ENCODE measurements at places on chromosomes 4 and X. TPM values are rescaled to one million over a fixed set of nuclear protein-coding genes. Genes with fewer than 3 reads are reported as not detected.
A peak's percentile ranks its signal among the peaks of the same experiment; 100 is the strongest.

DNA sequence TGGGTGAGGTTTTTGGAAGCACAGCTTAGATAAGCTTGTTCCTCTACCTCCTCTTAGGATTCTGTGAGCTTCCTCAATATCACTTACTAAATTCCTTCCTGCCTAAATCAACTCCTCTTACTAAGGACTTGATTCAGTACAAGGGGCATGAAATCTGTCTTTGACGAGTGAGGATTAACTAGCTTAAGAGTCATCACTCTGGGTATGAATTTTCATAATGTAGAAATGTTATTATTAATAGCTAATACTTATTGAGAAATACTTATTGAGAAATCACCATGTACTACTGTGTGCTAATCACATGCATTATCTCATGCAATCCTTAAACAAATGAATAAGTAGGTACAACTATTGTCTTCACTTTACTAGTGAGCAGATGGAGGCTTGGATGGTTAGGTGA lies 28.6 kb downstream of the TRPC3 start:
- H3K27ac ChIP-seq, result no peak overlapping the region
- H3K4me3 ChIP-seq, result no peak overlapping the region
- H3K36me3 ChIP-seq, result no peaks in the 10 kb centered on the region
- no peak for DNase-seq

GRCh38 chrX:140022482-140022881 lies 57.2 kb upstream of the CXorf66 start:
- no peak overlapping the region for H3K27ac ChIP-seq
- H3K27me3 ChIP-seq, result no peaks in the 10 kb centered on the region
- no peaks in the 10 kb centered on the region for H3K36me3 ChIP-seq
- no peak for DNase-seq
- H3K4me1 ChIP-seq, result no peaks in the 10 kb centered on the region

DNA sequence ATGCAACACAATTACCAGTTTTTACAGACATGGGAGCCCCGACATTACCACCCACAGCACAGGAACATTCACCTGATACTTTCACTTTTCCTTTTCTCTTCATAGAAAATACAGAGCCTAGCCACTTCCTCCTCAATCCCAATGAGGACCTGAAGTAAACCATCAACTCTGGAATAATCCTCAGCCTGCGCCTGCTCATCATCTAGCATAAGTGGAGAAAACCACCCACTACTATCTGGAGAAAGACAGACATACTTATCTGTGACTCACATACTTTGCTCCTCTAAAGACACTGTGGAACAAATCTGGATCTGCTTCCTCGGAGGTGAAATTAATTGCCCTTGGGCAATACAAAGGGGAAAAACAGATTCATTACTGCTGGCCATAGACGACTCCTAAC lies 47.8 kb downstream of the ZCCHC13 start:
- no peaks in the 10 kb centered on the region for H3K36me3 ChIP-seq
- peaks cover 7% of the 10 kb centered on the region for H3K4me1 ChIP-seq
- no peaks in the 10 kb centered on the region for H3K27me3 ChIP-seq
- no peak for DNase-seq

DNA sequence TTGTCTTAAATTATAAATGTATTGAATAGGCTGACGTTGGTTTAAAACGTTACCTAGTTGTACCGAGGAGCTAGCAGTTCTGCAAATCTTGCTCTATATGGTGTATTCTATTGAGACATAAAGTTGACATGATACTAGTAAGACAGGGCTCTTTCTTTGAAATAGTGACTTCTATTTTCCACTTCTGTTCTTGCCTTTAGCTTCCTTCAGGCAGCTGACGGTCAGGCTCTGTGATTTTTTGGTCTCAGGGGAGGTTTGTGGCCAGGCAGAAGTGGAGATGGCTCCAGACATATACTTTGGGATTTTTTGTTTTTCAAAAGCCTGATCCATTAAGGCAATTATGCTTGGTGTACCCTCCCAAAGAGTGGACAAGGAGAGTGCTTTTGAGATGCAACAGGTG lies 95.2 kb downstream of the SLC34A2 start:
- H3K27me3 ChIP-seq, result no peaks in the 10 kb centered on the region
- H3K36me3 ChIP-seq, result peaks cover 3% of the 10 kb centered on the region
- no peaks in the 10 kb centered on the region for H3K4me1 ChIP-seq

GRCh38 chr4:108171339-108172230 lies 2.9 kb upstream of the LEF1 start:
- peaks cover 9% of the 10 kb centered on the region for H3K27me3 ChIP-seq
- H3K4me1 ChIP-seq, result peaks cover 38% of the 10 kb centered on the region
- peak overlapping the region; percentile 89 for H3K27ac ChIP-seq
- peak overlapping the region; percentile 96 for H3K4me3 ChIP-seq

DNA sequence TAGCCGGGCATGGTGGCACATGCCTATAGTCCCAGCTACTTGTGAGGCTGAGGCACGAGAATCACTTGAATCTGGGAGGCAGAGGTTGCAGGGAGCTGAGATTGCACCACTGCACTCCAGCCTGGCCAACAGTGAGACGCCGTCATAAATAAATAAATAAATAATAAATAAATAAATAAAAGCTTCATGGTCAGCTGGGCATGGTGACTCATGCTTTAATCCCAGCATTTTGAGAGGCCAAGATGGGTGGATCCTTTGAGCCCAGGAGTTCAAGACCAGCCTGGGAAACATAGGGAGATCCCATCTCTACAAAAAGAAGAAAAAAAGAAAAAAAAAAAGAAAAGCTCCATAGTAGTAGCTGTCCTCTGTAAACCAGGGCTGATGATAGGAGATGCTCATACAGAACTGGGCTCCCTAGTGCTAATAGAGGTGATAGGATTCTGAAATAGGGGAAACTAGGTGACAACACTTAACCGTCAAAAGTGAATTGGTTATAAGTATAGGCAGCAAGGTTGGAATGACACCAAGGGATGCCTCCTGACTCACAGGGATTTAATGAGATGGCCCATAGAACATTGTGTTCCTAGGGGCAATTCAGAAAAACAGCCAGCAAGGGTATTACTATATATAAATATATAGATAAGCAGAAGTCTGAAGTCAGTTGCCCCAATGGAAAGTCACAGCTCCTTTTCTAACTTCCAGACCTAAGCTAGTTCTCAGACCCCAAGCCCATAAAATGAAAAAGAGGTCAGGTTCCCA lies 41.8 kb upstream of the ARHGEF6 start:
- no peaks in the 10 kb centered on the region for H3K27me3 ChIP-seq
- H3K4me3 ChIP-seq, result no peak overlapping the region
- H3K4me1 ChIP-seq, result no peaks in the 10 kb centered on the region
- no peak overlapping the region for H3K27ac ChIP-seq
- H3K36me3 ChIP-seq, result peaks cover 2% of the 10 kb centered on the region

DNA sequence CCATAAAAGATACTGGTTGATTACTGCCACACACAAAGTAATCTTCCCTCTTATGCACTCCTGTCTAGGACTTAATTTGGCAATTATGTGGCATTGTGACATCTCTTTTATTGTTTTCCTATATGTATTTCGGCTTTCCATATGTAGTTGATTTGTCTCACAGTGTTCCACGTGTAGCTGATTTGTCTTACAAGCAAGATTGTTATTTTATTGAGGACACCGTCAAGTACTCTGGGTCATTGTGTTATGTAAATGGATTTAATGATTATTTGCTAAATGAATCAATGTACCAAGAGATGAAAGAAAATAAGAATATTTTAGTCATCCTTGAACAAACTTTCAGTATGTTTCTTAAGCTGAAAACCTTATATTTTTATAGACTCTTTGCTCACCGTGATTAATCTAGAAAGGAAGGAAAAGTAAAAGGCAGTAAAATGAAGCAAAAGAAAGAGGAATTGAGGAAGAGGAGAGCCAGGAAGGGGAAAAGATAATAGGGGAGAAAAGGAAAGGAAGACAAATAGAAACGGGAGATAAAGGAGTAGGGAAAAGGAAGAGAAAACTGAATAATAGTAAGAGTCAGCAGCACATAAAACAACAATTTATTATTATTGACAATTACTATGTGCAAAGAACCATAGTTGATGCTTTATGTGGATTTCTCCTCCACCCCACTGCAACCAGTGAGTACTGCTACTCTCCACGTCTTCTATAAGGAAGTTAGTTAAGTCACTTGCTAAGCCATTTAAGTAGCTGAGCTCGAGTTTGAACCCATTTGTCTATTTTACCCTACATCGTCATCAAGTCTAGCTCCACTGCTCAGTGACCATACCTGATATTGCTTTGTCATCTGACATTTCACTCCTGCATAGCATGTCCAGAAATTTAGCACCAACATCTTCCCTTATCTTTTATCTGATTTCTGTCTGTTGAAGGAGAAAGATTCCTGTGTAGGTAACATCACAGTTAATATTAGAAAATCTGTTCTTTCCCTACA lies 336.5 kb downstream of the BMPR1B start:
- peaks cover 3% of the 10 kb centered on the region for H3K27me3 ChIP-seq
- H3K4me3 ChIP-seq, result no peak overlapping the region
- no peaks in the 10 kb centered on the region for H3K36me3 ChIP-seq
- H3K27ac ChIP-seq, result no peak overlapping the region
- H3K4me1 ChIP-seq, result no peaks in the 10 kb centered on the region
- no peak for DNase-seq

GRCh38 chr4:54447304-54447703 lies 210.5 kb upstream of the KIT start:
- no peak for DNase-seq
- peaks cover 1% of the 10 kb centered on the region for H3K27me3 ChIP-seq
- no peak overlapping the region for H3K4me3 ChIP-seq
- no peak overlapping the region for H3K27ac ChIP-seq

DNA sequence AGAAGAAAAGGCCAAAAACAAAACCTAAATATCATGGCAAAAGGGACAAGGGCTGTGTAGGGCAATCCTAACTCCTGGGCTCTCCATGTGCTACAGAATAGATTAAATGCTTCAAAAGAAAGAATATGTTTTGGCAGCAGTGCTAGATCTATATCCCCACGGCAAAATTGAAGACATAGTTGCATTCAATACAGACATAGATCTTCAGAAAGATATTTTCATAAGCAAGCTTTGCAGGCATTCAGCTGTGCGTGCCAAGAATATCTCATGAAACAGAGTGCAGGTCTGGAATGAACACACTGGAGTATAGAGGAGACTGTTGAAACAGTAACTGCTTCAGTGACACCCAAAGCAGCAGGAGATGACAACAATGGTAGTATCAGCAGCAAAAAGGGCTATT lies 1476.9 kb downstream of the ARAP2 start:
- no peaks in the 10 kb centered on the region for H3K36me3 ChIP-seq
- DNase-seq, result no peak
- H3K4me1 ChIP-seq, result no peaks in the 10 kb centered on the region
- H3K27ac ChIP-seq, result no peak overlapping the region
- H3K27me3 ChIP-seq, result no peaks in the 10 kb centered on the region

DNA sequence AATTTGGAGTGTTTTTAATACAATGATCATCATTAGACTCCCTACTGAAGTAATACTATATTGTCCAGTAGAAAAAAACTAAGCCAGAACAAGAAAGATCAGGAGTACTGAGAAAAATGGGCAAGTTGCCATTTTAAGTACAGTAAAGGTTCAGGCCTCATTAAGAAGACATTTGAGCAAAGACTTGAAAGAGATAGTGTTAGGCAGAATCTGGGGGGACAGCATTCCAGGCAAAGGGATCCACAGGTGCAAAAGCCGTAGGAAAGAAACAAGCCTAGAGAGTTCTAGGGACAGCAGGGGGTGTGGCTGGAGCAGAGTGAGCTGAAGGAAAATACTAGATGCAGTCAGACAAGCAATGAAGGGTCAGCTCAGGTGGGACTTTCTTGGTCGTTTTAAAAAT lies 58.1 kb upstream of the INTU start:
- no peak overlapping the region for H3K27ac ChIP-seq
- peaks cover 3% of the 10 kb centered on the region for H3K27me3 ChIP-seq
- H3K4me1 ChIP-seq, result no peaks in the 10 kb centered on the region
- no peak overlapping the region for H3K4me3 ChIP-seq
- H3K36me3 ChIP-seq, result no peaks in the 10 kb centered on the region

DNA sequence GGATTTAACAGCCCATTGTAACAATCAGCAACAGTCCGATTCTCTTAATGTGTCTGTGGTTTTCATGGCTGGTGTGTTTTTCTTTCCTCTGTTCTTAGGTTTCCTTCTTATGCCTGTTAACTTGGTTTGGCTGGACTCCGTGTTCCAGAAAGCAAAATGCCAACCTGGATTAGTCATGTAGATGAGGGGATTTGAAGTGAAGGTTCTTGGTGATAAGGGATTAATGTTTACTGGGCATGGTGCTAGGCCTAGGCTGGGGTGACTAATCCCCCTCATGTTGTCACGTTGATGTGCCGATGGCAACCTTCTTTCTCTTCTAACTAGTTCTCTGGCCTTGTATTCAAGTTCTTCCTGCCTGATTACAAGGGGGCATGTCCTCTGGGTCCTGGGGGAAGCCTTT lies 85.9 kb downstream of the REPS2 start:
- H3K27ac ChIP-seq, result no peak overlapping the region
- H3K36me3 ChIP-seq, result no peaks in the 10 kb centered on the region
- DNase-seq, result no peak

GRCh38 chr4:5478169-5478568 lies 230.2 kb downstream of the EVC2 start:
- H3K27ac ChIP-seq, result no peak overlapping the region
- no peaks in the 10 kb centered on the region for H3K36me3 ChIP-seq
- no peak for DNase-seq
- no peaks in the 10 kb centered on the region for H3K4me1 ChIP-seq

DNA sequence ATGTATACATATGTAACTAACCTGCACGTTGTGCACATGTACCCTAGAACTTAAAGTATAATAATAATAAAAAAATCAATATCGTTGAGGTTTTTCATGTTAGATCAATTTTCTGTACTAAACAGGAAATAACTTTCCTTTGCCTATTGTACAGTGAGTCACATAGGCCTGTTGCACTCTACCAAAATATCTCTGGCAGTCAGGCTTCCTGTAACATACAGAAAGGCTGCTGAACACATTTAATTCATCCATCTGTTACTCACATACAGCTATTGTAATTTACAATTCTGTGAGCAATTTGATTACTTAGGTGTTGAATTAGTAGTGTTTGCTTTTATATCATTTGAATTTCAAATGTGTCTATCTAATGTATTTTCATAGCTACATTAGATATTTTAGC lies 427.8 kb downstream of the TMA16 start:
- H3K4me1 ChIP-seq, result no peaks in the 10 kb centered on the region
- DNase-seq, result no peak
- H3K27me3 ChIP-seq, result no peaks in the 10 kb centered on the region
- no peak overlapping the region for H3K4me3 ChIP-seq

GRCh38 chr4:106687026-106687425 lies 318.4 kb upstream of the GIMD1 start:
- no peak overlapping the region for H3K27ac ChIP-seq
- no peaks in the 10 kb centered on the region for H3K36me3 ChIP-seq
- no peak overlapping the region for H3K4me3 ChIP-seq
- no peaks in the 10 kb centered on the region for H3K4me1 ChIP-seq
- DNase-seq, result no peak
- H3K27me3 ChIP-seq, result no peaks in the 10 kb centered on the region

GRCh38 chr4:11505221-11505971 lies 76.7 kb upstream of the HS3ST1 start:
- peaks cover 25% of the 10 kb centered on the region for H3K4me1 ChIP-seq
- H3K4me3 ChIP-seq, result no peak overlapping the region
- H3K27ac ChIP-seq, result peak overlapping the region; percentile 63

The TLR1 gene
- total RNA-seq, result 1.9 TPM

The CORIN gene
- total RNA-seq, result 0.29 TPM

The IL13RA1 gene
- not detected for total RNA-seq

The IL2RG gene
- 310 TPM for total RNA-seq

The SORCS2 gene
- 0.05 TPM for total RNA-seq

The TRO gene
- total RNA-seq, result 4.0 TPM

The IL1RAPL2 gene
- total RNA-seq, result not detected
